ENCODE measurements at places on chromosomes 3 and 15.

GRCh38 chr15:65611888-65612615 lies 1.1 kb upstream of the INTS14 start:
- no peak for DNase-seq

GRCh38 chr15:92974183-92974915 lies 74.2 kb downstream of the CHD2 start:
- no peak for DNase-seq

DNA sequence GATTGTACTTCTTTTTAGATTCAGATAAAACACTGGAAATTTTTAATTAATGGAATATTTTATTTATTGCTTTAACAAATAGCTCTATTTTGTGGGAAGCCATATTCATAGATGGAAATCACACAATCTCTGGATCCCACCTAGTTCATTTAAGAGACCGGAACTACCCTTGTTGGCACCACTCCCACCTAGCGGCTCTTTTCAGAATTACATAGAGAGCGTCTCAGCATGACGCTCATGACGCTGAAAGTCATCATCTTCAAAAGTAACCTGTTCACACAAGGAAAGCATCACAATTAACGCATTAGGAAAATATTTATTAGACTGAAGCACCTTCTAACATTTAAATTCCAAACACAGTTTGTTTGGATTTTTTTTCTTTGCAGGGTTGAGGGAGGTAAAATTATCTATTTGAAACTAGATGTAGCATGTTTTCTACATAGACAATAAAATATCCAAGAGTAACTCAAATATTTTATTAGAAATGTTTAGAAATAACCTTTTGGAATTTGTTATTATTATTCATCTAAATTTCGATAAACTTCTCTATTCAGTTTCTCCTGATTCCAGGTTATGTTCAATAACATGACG lies 214.9 kb upstream of the ARRDC4 start:
- no peak for DNase-seq

- DNase-seq = no peak
Observed at GRCh38 chr3:119541547-119541946, 17.9 kb downstream of the CD80 start.

DNA sequence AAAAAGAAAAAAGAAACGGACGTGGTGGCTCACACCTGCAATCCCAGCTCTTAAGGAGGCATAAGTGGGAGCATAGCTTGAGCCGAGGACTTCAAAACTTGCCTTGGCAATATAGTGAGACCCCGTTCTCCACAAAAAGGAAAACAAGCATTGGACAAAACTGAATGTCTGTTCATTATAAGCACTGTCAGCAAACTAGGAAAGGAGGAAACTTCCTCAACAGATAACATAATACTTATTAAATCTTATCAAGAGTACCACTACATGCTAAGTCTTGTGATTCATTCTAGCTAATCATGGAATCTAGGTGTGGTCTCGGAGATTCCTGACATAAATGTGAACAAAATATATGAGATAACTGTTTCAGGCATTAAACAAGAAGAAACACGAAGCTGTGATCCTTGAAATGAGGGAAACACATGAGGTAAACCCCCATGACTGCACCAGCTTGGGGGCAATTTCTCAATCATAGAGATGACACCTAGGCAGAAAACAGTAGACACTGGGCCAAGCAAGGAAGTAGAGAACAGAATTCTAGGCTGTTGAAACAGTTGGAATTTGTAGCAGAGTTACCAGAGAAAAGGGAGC lies 33.3 kb downstream of the TRPM7 start:
- DNase-seq = no peak

- DNase-seq = peak; percentile 69
Observed at GRCh38 chr15:38707802-38708671, 143.4 kb upstream of the RASGRP1 start.

GRCh38 chr3:72950372-72950771 lies 46.2 kb upstream of the PPP4R2 start:
- DNase-seq = no peak

DNA sequence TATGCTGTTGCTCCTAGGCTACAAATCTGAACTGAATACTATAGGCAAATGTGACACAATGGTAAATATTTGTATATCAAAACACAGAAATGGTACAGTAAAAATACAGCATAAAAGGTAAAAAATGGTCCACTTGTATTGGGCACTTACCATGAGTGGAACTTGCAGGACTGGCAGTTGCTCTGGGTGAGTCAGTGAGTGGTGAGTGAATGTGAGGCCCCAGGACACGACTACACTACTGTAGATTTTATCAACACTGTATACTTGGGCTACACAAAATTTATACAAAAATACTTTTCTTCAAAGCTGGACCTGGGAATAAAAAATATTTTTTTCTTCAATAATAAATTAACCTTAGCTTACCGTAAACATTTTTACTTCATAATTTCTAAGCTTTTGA lies 41.6 kb upstream of the DUT start:
- no peak for DNase-seq
